A549 treated with ZK216348 at 1 μM for 4 hours (cell line): ENCODE measurements at places on chromosomes 3 and 15. TPM values are rescaled to one million over a fixed set of nuclear protein-coding genes. Genes with fewer than 3 reads are reported as not detected.

MAGI1 gene
- total RNA-seq, result 2.6 to 4.9 TPM (median 3.7 TPM) in 5 replicates

SNURF gene
- total RNA-seq, result 8.4 to 16.7 TPM (median 14.6 TPM) in 5 replicates

WNT7A gene
- total RNA-seq, result 0.05 to 0.48 TPM (median 0.14 TPM) in 5 replicates

RASL12 gene
- 0.08 to 0.19 TPM (median 0.15 TPM) in 5 replicates for total RNA-seq

DCBLD2 gene
- total RNA-seq, result 163 to 301 TPM (median 279 TPM) in 5 replicates

ABHD17C gene
- 29.0 to 39.9 TPM (median 35.0 TPM) in 5 replicates for total RNA-seq

GHSR gene
- not detected in 5 replicates for total RNA-seq

FANCD2OS gene
- total RNA-seq, result not detected in 5 replicates

ACTRT3 gene
- total RNA-seq, result 2.9 to 3.6 TPM (median 3.4 TPM) in 5 replicates

CD200R1L gene
- not detected in 5 replicates for total RNA-seq

DUOX1 gene
- total RNA-seq, result not detected in 5 replicates

PLA2G4E gene
- total RNA-seq, result not detected in 5 replicates
